ENCODE measurements at places on chromosomes 7 and 10.

GRCh38 chr10:90982406-90983008, 61.6 kb upstream of the ANKRD1 start:
- no peak for DNase-seq

DNA sequence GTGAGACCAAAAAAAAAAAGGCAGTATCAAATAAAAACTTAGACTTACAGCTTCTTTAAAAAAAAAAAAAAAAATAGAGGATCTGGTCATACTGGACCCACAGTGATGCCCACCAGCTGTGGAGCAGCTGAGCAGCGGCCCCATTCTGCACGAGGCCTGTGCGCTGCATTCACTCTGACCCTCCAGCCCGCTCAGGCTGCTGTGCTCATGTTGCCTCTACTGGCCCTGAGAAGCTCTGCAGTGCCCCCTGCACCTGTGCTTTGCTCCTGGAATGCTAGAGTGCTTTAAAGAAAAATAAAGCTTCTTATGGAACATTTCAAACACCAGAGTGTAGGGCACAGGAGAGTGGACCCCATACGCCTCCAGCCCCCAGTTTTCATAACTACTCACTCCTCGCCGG, 33.2 kb downstream of the TMEM120A start:
- DNase-seq: no peak

DNA sequence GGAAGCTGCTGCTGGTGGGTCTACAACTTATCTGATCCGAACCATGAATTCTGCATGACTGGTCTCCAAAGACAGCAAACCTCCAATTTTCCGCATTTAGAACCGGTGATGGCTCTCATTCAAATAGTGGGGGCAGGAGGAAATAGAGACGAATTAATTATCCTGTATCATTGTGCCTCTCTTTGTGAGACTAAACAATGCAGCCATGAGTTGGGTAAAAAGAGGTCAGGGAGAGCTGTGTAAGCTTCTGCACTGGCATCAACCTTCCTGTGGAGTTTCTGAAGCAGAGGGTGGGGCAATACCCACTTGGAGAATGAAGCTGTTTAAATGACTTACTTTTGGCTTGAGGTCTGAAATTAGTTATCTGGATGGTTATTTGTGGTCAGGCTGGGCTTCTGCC, 266.4 kb downstream of the SORCS3 start:
- no peak for DNase-seq

GRCh38 chr10:70147259-70147625, 742 bp upstream of the TYSND1 start:
- no peak for DNase-seq

GRCh38 chr10:117504562-117504961, 38.0 kb upstream of the EMX2 start:
- DNase-seq: no peak

DNA sequence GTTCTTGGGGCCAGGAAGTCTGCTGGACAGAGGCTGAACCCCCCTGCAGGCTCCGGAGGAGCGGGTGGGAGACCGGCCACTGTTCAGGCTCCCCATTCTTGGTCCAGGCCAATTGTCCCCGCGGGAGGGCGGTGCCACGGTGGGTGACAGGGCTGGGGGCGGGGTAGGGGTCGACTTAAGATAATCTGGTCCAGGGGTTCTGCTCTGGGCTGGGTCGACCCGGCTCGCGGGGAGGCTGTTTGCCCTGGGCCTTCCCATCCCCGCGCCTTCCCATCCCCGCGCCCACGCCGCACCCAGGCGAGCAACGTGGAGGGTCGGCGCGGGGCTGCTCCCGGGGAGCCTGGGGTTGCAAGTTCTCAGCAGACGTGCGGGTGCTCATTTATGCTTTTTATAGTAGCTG, 7.3 kb upstream of the GLRX3 start:
- no peak for DNase-seq

DNA sequence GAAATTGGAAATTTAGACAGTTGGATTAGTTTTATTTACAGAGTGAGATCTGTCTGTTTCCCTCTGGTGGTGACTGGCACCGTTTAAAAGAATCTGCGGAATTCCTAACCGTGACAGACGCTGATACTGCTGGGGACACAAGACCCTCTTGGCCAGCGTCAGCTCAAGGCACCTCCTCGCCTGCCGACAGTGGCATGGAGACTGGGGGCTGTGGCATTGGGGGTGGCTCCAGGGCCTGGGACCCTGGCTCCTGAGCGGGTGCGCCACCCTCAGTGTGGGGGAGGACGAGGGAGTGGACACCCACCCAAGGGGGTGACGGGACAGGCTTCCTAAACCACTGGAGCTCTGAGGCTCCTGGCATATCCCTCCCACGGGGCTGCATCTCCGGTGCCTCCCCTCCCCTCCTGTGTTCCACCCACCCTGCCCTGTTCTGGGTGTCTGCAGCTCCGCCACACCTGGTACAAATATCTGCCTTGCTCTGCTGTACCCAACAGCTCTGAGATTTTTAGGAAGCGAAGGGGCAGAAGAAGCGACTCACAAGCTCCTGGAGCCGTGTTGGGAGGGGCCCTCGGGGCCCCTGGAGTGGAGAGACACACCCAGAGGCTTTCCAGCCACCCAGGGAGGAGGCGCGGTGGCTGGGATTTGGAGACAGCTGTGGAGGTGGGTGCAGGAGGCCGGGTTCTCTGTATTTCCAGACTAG, 178.7 kb downstream of the DNAJB6 start:
- DNase-seq: no peak

GRCh38 chr10:16116404-16117304, 256.3 kb upstream of the MINDY3 start:
- DNase-seq: no peak

- DNase-seq: no peak
These were observed 61.3 kb downstream of the YKT6 start for GRCh38 chr7:44262031-44262430.

All from amygdala (tissue), 56 donors.